Activated CD4-positive, alpha-beta T cell treated with anti-CD3 and anti-CD28 coated beads, Interleukin-2, amount 50 U/mL, for 16 hours (primary cell): ENCODE measurements at places on chromosomes 6 and 20.

DNA sequence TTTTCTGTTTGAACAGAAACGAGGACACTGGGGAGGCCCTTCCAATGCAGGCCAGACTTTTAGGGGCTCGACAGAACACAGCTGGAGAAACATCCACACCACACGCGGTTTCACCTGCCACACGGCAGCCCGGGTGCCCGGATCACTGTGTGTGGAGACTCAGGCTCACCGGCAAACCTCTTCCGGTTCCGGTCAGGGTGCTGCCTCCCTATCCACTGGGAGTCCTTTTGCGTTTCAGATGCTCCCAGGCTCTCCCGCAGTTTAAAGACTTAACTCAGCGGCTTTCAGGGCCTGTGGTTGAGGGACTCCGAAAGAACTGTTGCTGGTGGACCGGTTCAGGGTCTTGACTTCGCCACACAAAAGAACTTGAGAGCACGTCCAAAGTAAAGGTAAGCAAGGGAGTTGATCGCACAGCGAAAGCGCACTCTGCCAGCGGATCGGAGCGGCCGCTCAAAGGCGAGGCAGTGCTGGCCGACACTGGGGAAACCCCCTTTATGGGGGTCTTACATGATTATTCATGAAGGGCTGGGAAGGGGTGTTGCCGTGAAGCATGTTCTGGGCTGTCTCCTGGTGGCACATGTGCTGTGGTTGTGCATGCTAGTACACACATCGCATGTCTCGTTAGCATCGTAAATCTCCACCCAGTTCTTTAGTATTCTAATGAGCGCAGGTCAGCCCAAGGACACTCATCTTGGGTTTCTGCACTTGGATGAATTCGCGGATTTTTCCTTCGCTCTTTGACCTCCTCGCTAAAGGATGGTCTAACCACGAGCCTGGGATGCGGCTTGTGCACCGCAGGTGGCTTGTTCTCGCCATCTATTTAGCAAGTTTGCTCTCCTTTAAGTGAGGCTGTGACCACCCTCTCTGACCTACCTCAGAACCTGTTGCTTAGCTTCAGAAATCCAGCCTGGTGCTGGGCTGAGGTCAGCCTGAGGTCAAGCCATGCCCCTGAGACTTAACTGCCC, 180.3 kb downstream of the CDH26 start:
- peak; percentile 77 for DNase-seq

GRCh38 chr6:149929422-149929821, 6.5 kb upstream of the RAET1G start:
- no peak for DNase-seq

- DNase-seq = no peak
Observed at GRCh38 chr6:80197474-80197873, 91.0 kb downstream of the BCKDHB start.

GRCh38 chr6:158900663-158901312, 81.6 kb upstream of the EZR start:
- no peak for DNase-seq

DNA sequence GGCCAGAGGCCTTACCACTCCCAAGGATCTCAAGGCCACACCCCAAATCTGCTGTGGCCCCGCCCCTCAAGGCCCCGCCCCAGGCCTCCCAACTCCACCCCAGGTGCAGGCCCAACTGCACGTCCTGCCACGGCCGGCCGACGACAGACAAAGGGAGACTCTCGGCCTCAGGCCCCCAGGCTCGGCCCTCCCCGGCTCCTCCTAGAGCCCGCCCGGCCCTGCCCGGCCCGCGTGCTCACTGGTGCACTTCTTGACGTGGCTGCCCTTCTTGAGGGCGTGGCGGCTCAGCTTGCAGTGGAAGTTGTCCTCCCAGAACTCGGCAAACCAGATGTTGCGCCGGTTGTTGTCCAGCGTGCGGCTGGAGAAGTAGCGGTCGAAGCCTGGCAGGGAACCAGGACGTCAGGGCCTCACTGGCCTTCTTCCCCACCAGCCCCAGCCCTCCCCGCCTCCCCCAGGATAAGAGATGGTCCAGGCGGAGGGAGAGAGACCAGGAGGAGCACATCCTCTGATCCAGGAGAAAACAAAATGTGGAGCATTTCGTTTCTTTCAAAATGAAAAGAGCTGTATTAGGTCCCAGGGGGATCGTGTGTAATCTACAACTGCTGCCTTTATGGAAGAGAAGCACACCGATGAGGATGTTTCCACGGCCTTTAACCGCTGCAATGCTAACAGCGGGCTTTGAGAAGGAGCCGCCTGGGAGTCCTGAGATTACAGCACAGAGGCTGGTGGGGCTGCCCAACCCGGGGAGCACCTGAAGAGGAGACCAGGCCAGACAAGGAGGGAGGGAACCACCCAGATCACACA, 89.4 kb downstream of the GRM4 start:
- DNase-seq = no peak

- no peak for DNase-seq
Observed at GRCh38 chr20:58555078-58555765, 40.0 kb upstream of the APCDD1L start.

DNA sequence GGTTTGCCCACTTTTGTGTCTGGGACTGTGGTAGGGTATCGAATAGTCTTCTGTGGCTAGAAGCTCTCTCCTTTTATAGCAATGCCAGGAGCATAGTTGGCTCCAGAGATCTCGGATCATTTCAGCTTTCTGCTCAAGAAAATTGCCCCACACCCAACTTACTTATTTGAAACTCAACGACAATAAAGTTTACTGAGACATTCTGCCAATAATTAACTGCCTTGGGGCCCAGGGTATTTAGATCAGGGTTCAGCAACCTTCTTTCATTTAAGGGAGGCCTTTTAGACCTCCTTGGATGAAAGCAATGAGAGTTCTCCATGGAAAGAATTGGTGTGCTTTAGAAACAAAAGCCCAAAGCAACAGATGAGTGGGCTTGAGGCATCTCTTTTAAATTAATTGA, 53.8 kb upstream of the GMPR start:
- no peak for DNase-seq

GRCh38 chr6:81950877-81951276, 198.4 kb upstream of the TENT5A start:
- no peak for DNase-seq

DNA sequence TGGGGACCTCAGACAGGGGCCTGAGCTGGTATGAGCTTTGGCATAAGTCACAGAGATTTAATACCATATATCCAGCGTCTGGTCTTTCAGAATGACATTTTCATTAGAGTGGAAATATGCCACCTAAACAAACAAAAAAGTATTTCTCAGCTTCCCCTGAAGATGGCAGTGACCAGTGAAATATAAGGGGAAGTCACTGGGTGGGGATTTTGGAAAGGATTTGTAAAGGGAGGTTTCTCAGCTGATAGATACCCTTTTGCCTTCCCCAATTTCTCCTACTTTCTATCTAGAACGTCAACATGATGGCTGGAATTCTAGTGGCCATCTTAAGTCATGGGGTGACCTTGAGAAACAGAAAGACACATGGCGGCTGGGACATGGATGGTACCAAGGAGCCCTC, 137.7 kb upstream of the LRFN2 start:
- DNase-seq = no peak

DNA sequence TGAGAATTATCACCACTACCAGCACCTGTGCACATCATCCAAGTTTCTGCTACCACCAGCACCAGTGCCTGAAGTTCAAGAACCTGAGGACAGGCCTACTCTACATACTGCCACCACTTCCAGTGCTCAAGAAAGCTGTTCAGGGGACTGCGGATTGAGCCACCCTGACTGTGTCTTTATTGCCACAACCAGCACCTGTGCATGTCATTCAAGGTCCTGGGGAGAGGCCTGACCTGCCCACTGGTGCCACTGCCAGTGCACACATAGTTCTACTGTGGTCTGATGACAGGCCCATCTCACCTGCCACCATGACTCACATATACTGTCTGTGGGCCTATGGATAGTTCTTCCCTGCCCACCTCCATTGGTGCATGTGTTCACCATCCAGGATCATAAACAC, 559.4 kb downstream of the COL12A1 start:
- no peak for DNase-seq

- no peak for DNase-seq
Observed at GRCh38 chr6:3678946-3679345, 72.6 kb downstream of the PXDC1 start.

DNA sequence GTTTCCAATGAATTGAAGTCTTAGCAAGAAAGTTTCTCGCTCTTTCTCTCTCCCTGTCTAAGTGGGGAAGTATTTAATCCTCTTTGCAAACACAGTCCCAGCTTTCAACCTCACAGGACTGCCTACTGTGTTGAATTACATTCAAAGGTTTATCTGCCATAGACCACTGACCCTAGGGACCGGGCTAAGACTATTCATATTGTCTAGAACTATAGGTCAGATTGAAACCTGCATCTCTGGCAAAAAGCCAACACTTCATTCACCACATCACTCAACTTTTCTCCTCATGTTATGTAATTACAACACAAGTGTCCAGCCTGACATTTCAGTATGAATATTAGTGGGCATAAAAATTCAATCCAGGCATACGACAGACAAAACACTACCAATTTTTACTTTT, 314.7 kb upstream of the RSPO3 start:
- DNase-seq = no peak
